ENCODE measurements at places on chromosomes 6 and 20. TPM values are rescaled to one million over a fixed set of nuclear protein-coding genes. Genes with fewer than 3 reads are reported as not detected.

The CST4 gene
- total RNA-seq: not detected

The SLC22A3 gene
- total RNA-seq: not detected

- no peak for DNase-seq
Measured at GRCh38 chr20:22619272-22619671, 34.9 kb upstream of the FOXA2 start.

The ECT2L gene
- total RNA-seq: not detected

- peak; percentile 28 for DNase-seq
Measured at GRCh38 chr6:110357664-110358552, at the start of gene METTL24. METTL24 (minus strand) TSS chr6:110358349; CDS start chr6:110358272, 77 bp downstream.

GRCh38 chr20:4102381-4102780 lies 87.0 kb upstream of the RNF24 start:
- DNase-seq: no peak

The TMEM217 gene
- 9.3 TPM for total RNA-seq

The RFX6 gene
- not detected for total RNA-seq

GRCh38 chr20:48392407-48393310 lies 435.1 kb downstream of the PREX1 start:
- DNase-seq: no peak

DNA sequence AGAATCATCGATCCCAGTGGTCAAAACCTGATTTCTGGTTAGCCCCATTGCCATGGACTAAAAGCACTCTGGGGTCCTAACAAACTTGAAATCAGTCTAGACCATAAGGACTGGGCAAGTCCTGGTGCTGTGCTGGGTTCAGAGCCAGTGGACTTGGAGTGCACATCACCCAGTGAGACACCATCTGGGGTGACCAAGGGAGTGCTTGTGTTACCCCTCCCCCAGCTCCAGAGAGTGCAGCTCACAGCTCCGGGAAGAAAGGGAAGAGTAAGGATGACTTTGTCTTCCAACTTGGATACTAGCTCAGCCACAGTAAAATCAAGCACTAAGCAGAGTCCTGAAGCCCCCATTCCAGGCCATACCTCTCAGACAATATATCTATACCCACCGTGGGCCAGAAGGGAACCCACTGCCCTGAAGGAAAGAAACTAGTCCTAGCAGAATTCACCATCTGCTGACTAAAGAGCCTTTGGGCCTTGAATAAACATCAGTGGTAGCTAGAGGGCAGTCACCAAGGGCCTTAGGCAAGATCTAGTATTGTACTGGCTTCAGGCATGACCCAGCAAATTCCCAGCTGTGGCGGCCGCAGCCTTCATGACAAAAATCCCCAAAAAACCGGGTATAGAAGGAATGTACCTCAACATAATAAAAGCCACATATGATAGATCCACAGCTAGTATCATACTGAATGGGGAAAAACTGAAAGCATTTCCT lies 153.5 kb upstream of the OGFRL1 start:
- no peak for DNase-seq

DNA sequence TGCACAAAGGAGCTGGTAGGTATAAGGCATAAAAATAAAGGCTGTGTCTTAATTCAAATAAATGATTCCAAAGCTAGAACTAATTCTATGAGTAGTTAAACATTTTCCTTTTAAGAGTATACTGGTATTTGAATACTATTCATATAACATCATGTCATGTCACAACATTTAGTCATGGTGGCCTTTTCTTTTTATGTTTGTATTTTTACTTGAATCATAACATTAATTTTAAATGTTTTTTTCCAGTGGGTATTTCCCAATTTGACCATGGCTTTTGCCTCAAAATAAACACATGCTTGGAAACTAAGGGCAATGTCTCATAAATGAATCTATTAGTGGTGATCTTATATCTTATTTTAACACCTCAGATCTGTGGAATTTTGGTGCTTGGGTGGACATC lies 177.1 kb downstream of the CD109 start:
- DNase-seq: no peak

DNA sequence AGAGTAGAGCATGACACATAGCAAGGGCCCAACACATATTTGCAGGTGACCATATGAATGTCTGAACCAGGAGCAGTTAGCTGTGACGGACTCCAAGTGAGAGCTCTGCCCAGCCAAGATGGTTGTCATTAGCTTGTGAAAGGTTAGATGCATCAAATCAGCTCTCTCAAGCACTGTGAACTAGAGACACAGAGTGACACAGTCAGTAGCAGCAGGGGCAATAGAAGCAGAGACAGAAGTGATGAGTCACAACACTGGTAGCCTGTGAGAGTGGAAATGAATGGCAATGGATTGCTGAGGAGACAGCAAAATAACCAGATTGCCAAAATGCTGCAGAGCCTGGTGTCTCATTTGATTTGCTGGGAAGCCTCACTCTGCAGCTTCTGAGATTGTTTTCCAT lies 558.9 kb downstream of the PKHD1 start:
- no peak for DNase-seq

GRCh38 chr20:31713312-31714273 lies 9.1 kb downstream of the BCL2L1 start:
- DNase-seq: no peak

DNA sequence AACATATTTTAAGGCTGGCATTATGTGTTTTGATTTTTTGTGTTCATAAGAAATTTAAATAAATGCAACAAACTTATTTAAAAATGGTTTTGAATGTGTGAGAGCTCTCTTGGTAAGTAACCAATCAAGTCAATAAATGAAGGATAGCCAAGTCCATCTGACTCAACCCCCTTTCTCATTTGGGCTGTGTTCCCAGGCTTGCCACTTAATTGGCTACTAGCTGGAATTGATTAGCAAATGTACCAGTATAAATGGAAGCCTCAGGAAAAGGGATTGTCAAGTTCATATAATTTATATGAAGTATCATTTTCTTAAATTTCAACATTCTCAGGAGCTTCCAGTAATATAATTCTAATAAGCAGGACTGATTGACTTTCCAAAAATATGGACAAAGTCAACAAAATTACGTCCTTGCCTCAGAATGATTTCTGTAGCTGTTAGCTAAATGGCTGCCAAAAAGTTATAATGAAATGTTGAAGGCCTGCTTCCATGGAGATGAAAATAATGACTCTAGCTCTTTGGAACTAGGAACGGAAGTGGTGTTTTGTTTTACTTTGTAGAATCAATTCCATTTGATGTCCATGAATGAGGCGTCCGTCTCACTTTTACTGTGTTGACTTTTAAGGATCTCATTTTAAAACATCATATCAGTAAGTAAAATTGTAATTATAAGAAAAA lies 614.9 kb downstream of the CDH26 start:
- no peak for DNase-seq

The HLA-DOA gene
- 3.1 TPM for total RNA-seq

DNA sequence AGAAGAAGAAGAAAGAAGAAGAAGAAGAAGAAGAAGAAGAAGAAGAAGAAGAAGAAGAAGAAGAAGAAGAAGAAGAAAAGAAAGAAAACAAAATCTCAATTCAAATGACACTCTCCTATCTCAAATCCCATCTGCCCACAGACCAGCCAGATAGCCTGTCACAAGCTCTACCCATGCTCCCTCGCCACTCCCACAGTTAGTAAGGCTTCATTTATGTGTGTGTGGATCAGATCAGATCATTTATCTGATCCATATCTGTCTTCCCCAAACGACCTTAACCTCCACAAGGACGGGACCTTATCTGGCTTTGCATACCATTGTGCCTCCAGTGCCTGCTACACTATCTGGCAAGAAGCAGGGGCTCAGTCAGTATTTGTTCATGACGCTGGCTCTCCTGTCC lies 81.9 kb upstream of the RREB1 start:
- DNase-seq: no peak

DNA sequence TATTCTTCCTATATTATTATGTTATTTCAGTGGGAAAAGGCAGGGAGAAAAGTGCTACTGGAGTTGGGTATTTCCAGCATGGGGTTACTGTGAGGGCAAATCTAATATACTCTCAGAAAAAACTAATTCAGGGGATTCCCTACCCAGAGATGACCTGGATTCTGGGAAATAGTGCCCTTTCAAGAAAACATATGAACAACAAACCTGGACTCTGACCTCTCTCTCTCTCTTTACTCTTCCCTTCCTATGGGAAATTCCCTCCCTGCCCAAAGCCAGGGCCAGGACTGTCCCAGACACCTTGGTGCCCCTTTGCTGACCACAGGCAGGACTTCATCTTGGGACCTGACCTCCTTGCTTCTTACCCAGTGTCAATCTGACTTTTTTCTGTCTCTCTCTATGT lies 1.6 kb upstream of the UBD start:
- DNase-seq: no peak

The SNRPB gene
- 286 TPM for total RNA-seq

GRCh38 chr6:134964451-134965203 lies 14.7 kb upstream of the ALDH8A1 start:
- DNase-seq: no peak

GRCh38 chr6:115612796-115613479 lies 447.8 kb downstream of the FRK start:
- DNase-seq: no peak

DNA sequence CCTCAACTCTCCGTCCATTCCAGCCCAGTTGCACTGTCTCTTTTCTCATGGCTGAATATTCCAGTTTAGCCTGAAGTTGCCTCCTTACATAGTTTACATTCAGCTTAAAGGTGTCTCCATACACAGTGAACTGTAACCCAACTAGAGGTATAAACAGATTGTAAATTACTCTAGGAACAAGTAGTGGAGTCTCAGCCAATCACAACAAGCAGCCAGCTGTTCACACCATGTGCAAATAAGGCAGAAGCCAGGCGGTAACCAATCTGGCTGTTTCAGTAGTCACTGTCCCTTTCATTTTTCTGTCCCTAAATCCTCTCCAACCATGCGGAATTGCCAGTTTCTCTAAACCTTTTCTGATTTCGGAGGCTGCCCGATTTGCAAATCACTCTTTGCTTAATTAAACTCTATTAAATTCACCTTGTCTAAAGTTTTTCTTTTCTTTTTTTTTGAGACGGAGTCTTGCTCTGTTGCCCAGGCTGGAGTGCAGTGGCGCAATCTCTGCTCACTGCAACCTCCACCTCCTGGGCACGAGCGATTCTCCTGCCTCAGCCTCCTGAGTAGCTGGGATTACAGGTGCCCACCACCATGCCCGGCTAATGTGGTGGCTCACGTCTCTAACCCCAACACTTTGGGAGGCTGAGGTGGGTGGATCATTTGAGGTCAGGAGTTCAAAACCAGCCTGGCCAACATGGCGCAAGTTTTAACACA lies 37.6 kb upstream of the GFOD1 start:
- no peak for DNase-seq

GRCh38 chr20:25418776-25419175 lies 11.3 kb downstream of the GINS1 start:
- no peak for DNase-seq

- DNase-seq: no peak
Measured at GRCh38 chr20:22829356-22829755, 205.8 kb upstream of the SSTR4 start.

DNA sequence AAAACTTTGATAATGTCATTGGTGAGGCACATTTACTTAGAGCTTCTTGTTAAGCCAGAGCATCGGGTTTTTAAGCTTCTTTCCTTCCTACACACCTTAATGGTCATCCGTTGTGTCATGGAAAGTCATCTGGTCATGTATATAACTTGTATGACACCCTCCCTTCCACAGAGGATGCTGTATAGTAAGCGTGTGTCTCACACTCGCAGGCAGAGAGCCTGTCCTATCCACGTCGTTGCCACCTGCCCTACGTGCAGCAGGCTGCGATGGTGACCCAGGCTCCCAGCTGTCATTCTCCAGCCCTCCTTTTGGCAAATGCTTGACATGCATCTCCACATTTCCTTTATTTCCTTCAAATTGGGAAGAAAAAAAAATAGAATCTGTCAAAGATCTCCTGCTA lies 85.6 kb downstream of the MYB start:
- no peak for DNase-seq

- DNase-seq: no peak
Measured at GRCh38 chr6:158769234-158769770, 49.9 kb downstream of the EZR start.

- no peak for DNase-seq
Measured at GRCh38 chr20:22226849-22227700, 357.3 kb downstream of the FOXA2 start.

The APMAP gene
- total RNA-seq: 65.2 TPM

DNA sequence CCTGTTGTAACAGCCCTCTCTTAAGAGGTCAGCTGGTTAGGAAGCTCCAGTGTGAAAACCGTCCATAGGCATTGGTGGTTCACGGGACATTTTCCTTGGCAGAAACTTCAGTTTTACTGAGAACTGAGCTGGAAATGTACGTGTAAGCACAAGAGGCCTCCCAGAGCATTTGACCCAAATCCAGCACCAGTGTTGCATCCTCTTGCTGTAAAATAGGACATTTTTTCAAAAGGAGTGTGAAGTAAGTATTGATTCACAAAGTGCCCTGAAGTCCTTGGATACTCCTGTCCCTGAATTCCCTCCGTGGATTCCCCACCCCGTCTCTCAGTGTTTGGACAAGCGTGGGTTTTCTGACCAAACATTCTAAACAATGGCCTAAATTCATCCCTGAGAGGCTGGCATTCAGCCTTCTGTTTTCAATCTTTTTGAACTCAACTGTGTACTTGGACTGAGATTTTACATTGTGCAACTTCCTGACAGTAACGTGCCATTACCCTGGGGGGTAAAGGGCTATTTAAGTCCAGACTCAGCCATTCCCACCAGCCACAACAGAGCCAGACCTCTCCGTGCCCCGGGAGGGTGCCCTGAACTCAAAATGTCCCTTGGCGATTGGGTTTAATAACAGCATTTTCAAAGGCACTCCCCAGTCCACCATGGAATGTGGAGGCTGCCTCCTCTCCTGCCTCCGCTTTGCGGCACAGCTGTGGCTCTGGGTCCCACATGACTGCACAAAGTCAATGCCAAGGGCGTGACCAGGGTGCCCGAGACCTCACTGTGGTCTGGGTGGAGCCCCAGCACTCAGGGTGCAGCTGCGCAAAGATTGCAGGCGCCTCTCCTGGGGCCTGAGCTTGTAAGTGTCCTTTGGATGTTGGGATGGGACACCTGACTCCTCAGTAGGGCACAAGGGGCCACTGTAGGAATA lies 92.7 kb upstream of the AFDN start:
- DNase-seq: no peak

GRCh38 chr6:95249175-95249574 lies 328.2 kb upstream of the MANEA start:
- no peak for DNase-seq

GRCh38 chr6:167676666-167677421 lies 149.9 kb upstream of the AFDN start:
- DNase-seq: no peak

DNA sequence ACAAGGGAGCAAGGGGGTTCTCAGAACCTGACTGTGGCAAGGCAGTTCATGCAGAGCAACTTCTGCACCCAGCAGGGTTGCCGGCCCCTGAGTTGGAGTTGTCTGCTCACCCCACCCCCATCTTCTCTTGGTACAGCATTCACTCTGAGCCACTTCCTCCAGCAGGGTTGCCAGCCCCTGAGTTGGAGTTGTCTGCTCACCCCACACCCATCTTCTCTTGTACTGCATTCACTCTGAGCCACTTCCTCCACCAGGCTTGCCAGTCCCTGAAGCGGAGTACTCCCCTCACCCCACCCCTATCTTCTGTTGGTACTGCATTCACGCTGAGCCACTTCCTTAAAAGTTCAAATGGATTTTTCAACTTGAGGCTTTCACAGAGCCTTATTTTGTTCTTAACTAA lies 79.7 kb upstream of the SYNDIG1 start:
- peak; percentile 38 for DNase-seq

Measured in activated T-cell treated with anti-CD3 and anti-CD28 coated beads, Interleukin-2, amount 50 U/mL, for 72 hours (primary cell).